DND-41 (cell line): ENCODE measurements at places on chromosomes 3 and 15.

GRCh38 chr3:80079886-80080285, 312.1 kb upstream of the ROBO1 start:
- no peak overlapping the region for H3K27ac ChIP-seq
- H3K4me3 ChIP-seq: no peak overlapping the region
- H3K4me1 ChIP-seq: no peaks in the 10 kb centered on the region
- DNase-seq: no peak

- no peak overlapping the region for H3K4me3 ChIP-seq
- DNase-seq: no peak
- no peak overlapping the region for H3K27ac ChIP-seq
- no peaks in the 10 kb centered on the region for H3K27me3 ChIP-seq
- H3K4me1 ChIP-seq: no peaks in the 10 kb centered on the region
- peaks cover 94% of the 10 kb centered on the region for H3K36me3 ChIP-seq
Observed at GRCh38 chr3:15711281-15711680, 86.5 kb downstream of the ANKRD28 start.

DNA sequence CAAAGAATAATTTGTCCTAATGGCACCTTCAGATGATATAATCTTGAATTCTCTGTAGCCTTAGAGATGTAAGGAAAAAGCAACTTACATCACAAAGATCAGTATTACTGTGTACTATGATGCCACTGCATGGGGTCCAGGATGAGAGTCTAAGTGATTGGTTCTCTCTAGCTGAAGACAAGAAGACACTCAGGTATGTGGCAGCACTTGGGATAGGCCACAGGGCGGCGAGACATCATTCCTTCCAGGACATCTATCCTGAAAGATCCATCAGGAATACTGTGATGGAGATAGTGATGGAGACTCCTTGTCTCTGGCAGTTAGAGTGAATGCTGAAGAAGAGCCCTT, 2.5 kb downstream of the CD200 start:
- no peaks in the 10 kb centered on the region for H3K36me3 ChIP-seq
- H3K4me3 ChIP-seq: no peak overlapping the region
- no peak overlapping the region for H3K27ac ChIP-seq
- no peaks in the 10 kb centered on the region for H3K4me1 ChIP-seq
- H3K27me3 ChIP-seq: no peaks in the 10 kb centered on the region

DNA sequence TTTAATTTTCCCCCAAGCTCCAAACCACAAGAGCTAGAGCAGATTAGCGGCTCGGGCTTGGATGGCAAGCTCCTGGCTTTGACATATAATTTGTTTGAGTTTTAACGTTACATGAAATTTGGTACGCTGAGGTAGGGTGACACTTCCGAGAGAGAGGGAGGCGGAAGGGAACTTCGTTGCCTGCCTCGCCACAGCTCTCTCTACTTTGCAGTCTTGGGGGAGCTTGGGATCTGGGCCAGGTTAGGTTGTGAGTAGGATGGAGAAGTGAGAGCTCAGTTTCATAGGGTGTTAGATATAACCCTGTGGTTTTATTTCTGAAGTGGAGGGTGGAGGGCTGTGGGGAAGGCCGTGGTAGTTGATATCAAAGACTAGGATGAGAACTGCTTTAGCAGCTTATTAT, 39.7 kb downstream of the LRTM1 start:
- DNase-seq: no peak
- H3K27ac ChIP-seq: no peak overlapping the region
- no peaks in the 10 kb centered on the region for H3K27me3 ChIP-seq
- no peaks in the 10 kb centered on the region for H3K36me3 ChIP-seq
- H3K4me1 ChIP-seq: no peaks in the 10 kb centered on the region

- peaks cover 16% of the 10 kb centered on the region for H3K27me3 ChIP-seq
- H3K27ac ChIP-seq: no peak overlapping the region
- no peaks in the 10 kb centered on the region for H3K36me3 ChIP-seq
- no peak for DNase-seq
- no peaks in the 10 kb centered on the region for H3K4me1 ChIP-seq
- H3K4me3 ChIP-seq: no peak overlapping the region
Observed at GRCh38 chr3:123377243-123377740, 71.6 kb downstream of the ADCY5 start.

- no peak for DNase-seq
- no peaks in the 10 kb centered on the region for H3K27me3 ChIP-seq
- no peaks in the 10 kb centered on the region for H3K36me3 ChIP-seq
- no peak overlapping the region for H3K27ac ChIP-seq
Observed at GRCh38 chr3:25583343-25583742, 81.4 kb downstream of the TOP2B start.

DNA sequence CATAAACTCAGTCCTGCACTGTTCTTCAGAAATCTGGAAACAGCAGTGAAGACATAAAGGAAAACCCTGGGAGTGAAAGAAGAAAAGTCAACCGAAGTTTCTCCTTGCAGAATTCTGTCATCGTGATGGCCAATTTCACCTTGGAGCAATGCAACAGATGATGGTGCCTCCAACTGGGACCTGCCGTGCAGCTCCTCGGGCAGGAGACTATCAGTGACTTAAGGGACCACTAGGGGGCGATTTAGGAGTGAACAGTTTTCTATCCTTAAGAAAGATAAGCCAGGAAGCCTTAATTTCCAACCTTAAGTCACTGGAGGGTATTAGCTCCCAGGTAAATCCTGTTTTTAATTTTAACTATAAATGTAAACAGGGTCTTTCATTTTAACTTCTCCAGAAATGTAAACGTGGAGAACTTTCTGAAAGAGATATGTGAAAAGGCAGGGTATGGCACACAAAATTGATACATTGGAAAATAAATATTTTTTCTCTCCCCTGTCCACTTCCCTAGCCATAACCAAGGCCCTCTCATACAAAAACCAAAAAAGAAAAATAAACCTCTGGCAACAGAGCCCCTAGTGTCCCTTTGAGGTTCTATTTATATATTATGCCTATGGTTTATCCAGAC, 116.3 kb downstream of the PDZRN3 start:
- no peaks in the 10 kb centered on the region for H3K4me1 ChIP-seq
- H3K36me3 ChIP-seq: no peaks in the 10 kb centered on the region
- no peak overlapping the region for H3K27ac ChIP-seq
- DNase-seq: peak; percentile 45
- H3K4me3 ChIP-seq: no peak overlapping the region
- H3K27me3 ChIP-seq: no peaks in the 10 kb centered on the region

DNA sequence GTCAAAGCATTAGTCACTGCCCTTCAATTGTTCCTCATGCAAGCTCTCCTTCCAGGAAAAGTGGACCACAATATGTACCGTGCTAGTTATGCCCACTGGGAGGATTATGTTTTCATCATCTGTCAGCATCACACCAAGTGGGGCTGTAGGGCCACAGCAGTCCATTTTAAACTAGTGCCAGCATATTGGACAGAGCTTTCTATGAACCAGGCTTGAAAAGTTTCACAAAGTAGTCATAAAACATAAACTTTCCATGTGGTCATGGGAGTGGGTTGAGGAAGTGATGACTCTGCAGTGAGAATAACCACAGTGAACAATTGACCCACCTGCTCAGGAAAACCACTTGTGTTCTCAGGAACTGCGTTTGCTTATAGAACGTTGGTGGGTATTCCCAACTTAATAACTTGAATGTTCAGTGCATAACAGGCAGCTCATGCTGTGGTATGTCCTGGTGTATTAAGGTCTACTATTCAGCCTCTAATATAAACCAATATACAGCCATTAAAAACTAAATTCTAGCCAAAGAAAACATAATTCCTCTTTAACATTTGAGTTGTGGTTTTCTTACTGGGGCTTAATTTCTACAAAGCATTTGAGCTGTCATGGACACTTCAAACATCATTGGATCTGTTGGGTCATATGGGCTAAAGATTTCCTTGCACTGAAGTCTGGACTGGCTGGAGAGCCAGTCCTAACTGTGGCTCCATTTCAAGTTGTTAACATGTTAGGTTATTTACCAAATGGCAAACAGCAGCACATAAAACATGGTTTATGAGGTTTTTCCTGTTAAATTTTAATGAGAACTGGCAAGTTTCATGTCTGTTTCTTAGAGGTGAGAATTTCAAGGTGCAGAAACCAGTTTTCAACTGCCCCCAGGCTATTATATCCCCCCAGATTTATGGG, 274.1 kb downstream of the OTOL1 start:
- H3K27me3 ChIP-seq: no peaks in the 10 kb centered on the region
- H3K36me3 ChIP-seq: no peaks in the 10 kb centered on the region

GRCh38 chr3:39130693-39131265, 22.6 kb downstream of the CSRNP1 start:
- H3K4me3 ChIP-seq: no peak overlapping the region
- H3K36me3 ChIP-seq: no peaks in the 10 kb centered on the region
- no peak for DNase-seq
- H3K27me3 ChIP-seq: no peaks in the 10 kb centered on the region
- no peak overlapping the region for H3K27ac ChIP-seq

DNA sequence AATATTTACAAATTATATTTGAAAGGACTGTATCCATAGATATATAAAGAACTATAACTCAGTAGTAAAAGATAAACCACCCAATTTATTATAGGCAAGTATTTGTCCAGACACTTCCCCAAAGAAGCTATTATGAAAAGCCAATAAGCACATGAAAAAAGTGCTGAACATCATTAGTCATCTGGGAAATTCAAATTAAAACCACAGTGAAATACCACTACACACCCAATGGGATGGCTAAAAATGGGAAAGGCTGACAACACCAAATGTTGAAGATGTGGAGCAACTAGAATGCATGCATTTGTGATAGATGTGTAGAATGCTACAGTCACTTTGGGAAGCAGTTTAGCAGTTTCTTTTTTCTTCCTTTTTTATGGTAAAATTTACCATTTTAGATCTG, 147.0 kb downstream of the PDE8A start:
- H3K27me3 ChIP-seq: no peaks in the 10 kb centered on the region
- no peak overlapping the region for H3K4me3 ChIP-seq
- no peaks in the 10 kb centered on the region for H3K36me3 ChIP-seq

- no peak overlapping the region for H3K27ac ChIP-seq
- H3K27me3 ChIP-seq: no peaks in the 10 kb centered on the region
- no peak for DNase-seq
- no peaks in the 10 kb centered on the region for H3K36me3 ChIP-seq
Observed at GRCh38 chr3:13841141-13841540, 38.7 kb downstream of the WNT7A start.

DNA sequence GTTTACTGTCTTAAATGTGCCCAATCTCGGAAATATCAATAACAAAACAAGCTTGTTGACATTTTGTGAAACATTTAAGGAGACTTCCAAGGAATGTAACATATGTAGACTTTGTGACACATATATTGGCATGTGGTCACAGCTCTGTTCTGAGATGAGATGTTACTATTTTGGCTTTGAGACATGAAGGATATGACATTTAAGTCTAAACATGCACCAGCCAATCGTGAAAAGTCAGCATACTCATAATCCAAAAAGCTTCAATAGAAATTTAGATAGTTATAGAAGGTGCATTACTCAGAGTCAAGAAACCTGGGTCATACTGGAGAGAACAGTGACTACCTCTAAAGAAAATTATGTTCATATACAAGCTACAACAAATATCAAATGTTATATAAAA, 13.4 kb downstream of the COMMD2 start:
- no peak for DNase-seq
- peaks cover 27% of the 10 kb centered on the region; the same call in 1 of the 2 replicates for H3K36me3 ChIP-seq
- H3K27ac ChIP-seq: no peak overlapping the region
- H3K4me1 ChIP-seq: no peaks in the 10 kb centered on the region
- no peaks in the 10 kb centered on the region for H3K27me3 ChIP-seq

GRCh38 chr3:160245261-160245800, 20.1 kb downstream of the C3orf80 start:
- H3K27me3 ChIP-seq: no peaks in the 10 kb centered on the region
- DNase-seq: no peak
- H3K4me3 ChIP-seq: no peak overlapping the region

- H3K27ac ChIP-seq: no peak overlapping the region
- no peaks in the 10 kb centered on the region for H3K27me3 ChIP-seq
- no peaks in the 10 kb centered on the region for H3K4me1 ChIP-seq
Observed at GRCh38 chr3:190224863-190225692, 97.2 kb downstream of the CLDN1 start.

DNA sequence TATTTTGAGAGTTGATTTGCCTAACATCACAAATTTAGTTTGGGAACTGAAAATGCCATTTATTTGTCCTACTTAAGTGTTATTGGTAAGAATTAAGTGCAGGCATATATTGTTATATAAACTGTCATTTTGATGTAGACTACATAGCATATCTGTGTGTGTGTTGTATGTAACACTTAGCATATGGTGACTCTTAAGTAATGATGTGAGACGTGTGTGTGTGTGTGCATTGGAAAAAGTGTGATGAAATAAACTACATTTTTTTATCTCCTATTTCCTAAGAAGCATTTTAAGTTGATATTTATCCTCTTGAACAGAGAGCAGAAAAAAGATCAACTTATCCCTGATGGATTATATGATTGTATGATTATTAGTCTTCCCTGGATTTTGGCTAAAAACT, 588.2 kb upstream of the SUCLG2 start:
- H3K27ac ChIP-seq: no peak overlapping the region
- no peaks in the 10 kb centered on the region for H3K36me3 ChIP-seq
- H3K4me1 ChIP-seq: no peaks in the 10 kb centered on the region
- no peak for DNase-seq
- H3K4me3 ChIP-seq: no peak overlapping the region
- no peaks in the 10 kb centered on the region for H3K27me3 ChIP-seq

DNA sequence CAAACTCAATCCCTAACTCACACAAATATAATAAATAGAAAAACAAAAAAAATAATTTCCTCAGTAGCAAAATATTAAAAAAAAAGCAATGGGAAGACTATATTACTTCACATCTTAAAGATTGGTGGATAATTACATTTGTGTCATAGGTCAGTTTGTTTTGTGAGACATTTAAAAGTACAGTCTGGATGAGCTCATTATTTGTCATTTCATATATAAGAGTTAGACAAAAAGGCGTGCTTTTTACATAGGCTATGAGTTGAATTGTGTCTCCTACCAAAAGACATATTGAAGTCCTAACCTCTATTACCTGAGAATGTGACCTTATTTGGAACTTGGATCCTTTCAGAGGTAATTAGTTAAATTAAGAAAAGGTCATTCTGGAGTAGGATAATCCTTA, 710.1 kb upstream of the CBLB start:
- no peak for DNase-seq
- no peaks in the 10 kb centered on the region for H3K27me3 ChIP-seq
- no peaks in the 10 kb centered on the region for H3K36me3 ChIP-seq
- H3K4me3 ChIP-seq: no peak overlapping the region
- H3K4me1 ChIP-seq: no peaks in the 10 kb centered on the region

DNA sequence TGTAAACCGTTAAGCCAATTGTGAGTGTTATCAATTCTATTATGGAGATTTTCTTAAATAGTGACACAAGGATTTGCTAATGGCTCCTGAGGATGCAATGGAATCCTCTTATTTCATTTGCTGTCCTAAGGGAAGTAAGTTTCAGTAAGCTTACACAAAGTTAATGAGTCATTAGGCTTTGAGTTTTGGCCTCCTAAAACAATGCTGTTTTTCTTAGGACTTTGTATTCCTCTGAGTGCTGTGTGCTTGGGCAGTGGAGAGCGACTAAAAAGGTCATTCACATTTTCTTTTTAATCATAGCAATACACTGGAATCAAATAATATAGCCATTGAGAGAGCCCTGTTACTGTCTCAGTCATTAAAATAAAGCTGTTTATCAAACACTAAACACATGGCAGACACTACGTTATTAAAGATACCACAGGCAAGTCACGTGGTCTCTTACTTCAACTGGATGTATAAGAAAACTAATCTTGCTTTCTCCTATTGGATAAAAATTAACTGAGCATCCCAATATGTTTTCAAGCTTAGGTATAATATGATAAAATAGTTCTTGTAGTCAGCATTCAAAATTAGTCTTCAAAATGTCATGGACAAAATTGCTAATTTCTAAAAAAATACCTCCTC, 290.8 kb downstream of the NLGN1 start:
- no peak for DNase-seq
- H3K4me1 ChIP-seq: no peaks in the 10 kb centered on the region
- no peak overlapping the region for H3K4me3 ChIP-seq
- no peak overlapping the region for H3K27ac ChIP-seq
- no peaks in the 10 kb centered on the region for H3K36me3 ChIP-seq
